ENCODE measurements at places on chromosomes 13 and 19.

- no peak overlapping the region for H3K4me3 ChIP-seq
- H3K27ac ChIP-seq: no peak overlapping the region
- H3K36me3 ChIP-seq: no peaks in the 10 kb centered on the region
- H3K27me3 ChIP-seq: no peaks in the 10 kb centered on the region
- peak; percentile 82 for DNase-seq
Observed at GRCh38 chr19:38869836-38870607, 8.1 kb downstream of the RINL start.

DNA sequence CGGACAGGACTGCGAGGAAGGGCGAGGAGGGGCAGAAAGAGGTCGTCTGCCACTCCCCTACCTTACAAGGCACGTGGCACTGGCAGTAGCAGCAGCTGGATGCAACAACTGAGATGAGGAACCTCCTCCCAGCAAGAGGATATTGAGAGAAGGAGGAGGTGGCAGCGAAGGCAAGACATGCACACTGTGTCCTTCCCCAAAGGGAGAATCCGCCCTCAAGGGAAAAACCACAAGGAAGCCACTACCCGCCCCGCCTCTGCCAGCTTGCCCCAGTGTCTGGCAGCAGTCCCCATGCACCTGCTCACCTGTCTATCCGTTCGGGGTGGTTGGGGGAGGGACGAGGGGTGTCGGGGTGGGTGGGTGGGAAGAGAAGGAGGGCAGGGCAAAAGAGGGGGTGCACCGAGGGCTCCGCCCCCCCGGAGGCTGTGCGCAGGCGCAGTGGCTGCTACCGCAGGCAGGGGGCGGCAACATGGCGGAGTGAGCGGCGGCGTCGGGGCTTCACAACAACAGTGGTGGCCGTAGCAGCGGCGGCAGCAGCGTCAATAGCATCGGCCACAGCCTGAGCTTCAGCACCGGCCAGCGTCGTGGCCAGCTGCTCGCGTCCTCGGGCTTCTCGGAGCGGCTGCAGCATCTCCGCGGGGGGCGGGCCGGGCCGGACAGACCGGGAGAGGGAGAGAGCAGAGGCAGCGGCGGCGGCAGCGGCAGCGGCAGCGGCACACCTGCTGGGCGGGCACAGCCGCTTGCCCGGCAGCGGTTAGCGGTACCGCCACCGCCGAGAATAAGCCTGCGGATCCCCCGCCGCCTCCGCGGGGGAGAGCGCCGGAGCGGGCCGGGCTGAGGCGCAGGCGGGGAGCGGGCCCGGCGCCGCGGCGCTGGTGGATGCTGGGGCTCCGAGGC, at the start of gene NBEA:
Gene NBEA, plus strand, starts transcription at position 436 of the 897 bp plus-strand sequence. CDS start 551 bp downstream, outside the sequence.
- H3K4me3 ChIP-seq: peak within 1 kb of the TSS; percentile 95
- H3K27ac ChIP-seq: no peak within 1 kb of the TSS
- H3K27me3 ChIP-seq: peaks cover 5% of the 10 kb centered on the region
- peak; percentile 82 for DNase-seq

DNA sequence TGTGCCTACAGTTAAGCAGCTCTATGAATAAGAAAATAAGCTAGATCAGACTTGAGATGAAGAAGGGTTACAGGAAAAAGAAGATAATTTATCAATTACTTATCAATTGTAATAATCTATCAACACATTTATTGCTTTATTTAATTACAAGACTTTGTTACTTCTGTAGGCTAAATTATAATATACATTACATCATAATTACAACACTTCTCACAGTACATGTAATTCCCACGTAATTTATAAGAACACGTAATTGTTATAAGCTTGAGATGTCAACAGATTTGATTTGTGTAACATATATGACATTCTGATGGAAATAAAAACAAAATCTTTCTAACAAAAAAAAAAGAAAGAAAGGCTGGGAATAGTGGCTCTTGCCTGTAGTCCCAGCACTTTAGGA, 36.8 kb downstream of the NEK5 start:
- no peak overlapping the region for H3K4me3 ChIP-seq
- no peaks in the 10 kb centered on the region for H3K4me1 ChIP-seq
- H3K36me3 ChIP-seq: no peaks in the 10 kb centered on the region

GRCh38 chr19:47096100-47096704, 17.4 kb downstream of the ZC3H4 start:
- DNase-seq: no peak
- peak overlapping the region; percentile 37 for H3K27ac ChIP-seq
- peaks cover 68% of the 10 kb centered on the region for H3K36me3 ChIP-seq
- H3K27me3 ChIP-seq: no peaks in the 10 kb centered on the region
- H3K4me1 ChIP-seq: peaks cover 21% of the 10 kb centered on the region

GRCh38 chr13:62653371-62653770, 1237.7 kb upstream of the PCDH20 start:
- H3K4me1 ChIP-seq: no peaks in the 10 kb centered on the region
- no peak overlapping the region for H3K4me3 ChIP-seq
- no peak overlapping the region for H3K27ac ChIP-seq
- no peak for DNase-seq

DNA sequence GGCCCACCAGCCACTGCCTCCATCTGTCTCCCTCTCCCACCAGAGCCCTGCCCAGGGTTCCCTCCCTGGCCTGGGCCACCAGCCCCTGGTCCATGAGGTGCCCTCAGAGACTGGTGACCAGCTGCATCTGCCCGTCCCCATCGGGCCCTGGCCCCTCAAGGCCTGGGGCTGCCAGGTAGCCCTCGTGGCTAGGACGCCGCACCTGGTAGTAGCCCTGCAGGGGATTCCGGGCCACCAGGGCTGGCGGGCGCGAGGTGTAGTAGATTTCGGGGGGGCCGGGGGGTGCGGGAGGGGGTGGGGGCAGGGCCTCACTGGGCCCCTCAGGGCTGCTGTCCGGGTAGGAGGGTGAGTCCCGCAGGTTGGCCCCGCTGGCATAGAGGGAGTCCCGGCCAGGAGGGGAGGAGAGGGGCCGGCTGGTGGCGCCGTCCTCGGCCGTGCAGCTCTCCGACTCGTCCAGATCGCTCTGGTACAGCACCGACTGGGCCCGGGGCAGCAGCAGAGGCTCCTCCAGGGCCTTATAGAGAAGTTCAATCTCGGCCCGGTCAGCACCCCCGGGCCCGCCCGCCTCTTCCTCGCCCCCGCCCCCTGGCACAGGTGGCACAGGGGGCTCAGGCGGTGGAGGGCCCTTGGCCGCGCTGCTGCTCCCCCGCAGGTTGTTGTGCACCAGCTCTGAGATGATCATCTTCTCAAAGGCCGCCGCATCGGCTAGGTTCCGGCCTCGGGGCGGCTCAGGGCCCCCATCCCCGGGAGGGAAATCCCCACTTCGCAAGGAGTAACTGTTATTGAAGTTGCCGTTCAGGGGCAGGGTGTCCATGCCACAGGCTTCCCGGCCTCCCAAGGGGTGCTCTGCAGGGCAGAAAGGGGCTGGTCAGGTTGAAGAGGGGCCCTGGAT, 14.6 kb upstream of the ASF1B start:
- H3K4me1 ChIP-seq: no peaks in the 10 kb centered on the region
- no peak for DNase-seq
- peaks cover 42% of the 10 kb centered on the region for H3K36me3 ChIP-seq

- no peak overlapping the region for H3K27ac ChIP-seq
- no peak for DNase-seq
- no peak overlapping the region for H3K4me3 ChIP-seq
- no peaks in the 10 kb centered on the region for H3K4me1 ChIP-seq
Observed at GRCh38 chr19:40831502-40832430, 18.5 kb downstream of the CYP2A6 start.

GRCh38 chr13:99033814-99034213, 56.0 kb upstream of the DOCK9 start:
- H3K27me3 ChIP-seq: no peaks in the 10 kb centered on the region
- H3K36me3 ChIP-seq: no peaks in the 10 kb centered on the region
- no peak overlapping the region for H3K4me3 ChIP-seq
- no peak for DNase-seq
- no peaks in the 10 kb centered on the region for H3K4me1 ChIP-seq

GRCh38 chr19:47274891-47275761, 441 bp downstream of the INAFM1 start:
- peak overlapping the region; percentile 55 for H3K4me3 ChIP-seq
- no peaks in the 10 kb centered on the region for H3K27me3 ChIP-seq
- peak; percentile 25 for DNase-seq
- peaks cover 10% of the 10 kb centered on the region for H3K36me3 ChIP-seq
- H3K4me1 ChIP-seq: peaks cover 25% of the 10 kb centered on the region

GRCh38 chr13:75369981-75370380, 112.0 kb downstream of the TBC1D4 start:
- no peak overlapping the region for H3K4me3 ChIP-seq
- H3K4me1 ChIP-seq: no peaks in the 10 kb centered on the region
- H3K27ac ChIP-seq: no peak overlapping the region
- H3K36me3 ChIP-seq: no peaks in the 10 kb centered on the region

GRCh38 chr13:29847501-29847983, 2.9 kb downstream of the UBL3 start:
- no peak overlapping the region for H3K27ac ChIP-seq
- DNase-seq: no peak
- peak overlapping the region; percentile 40 for H3K4me3 ChIP-seq
- peaks cover 28% of the 10 kb centered on the region for H3K4me1 ChIP-seq
- no peaks in the 10 kb centered on the region for H3K36me3 ChIP-seq

- H3K4me1 ChIP-seq: no peaks in the 10 kb centered on the region
- no peaks in the 10 kb centered on the region for H3K36me3 ChIP-seq
- no peaks in the 10 kb centered on the region for H3K27me3 ChIP-seq
- DNase-seq: peak; percentile 26
- no peak overlapping the region for H3K4me3 ChIP-seq
- no peak overlapping the region for H3K27ac ChIP-seq
Observed at GRCh38 chr13:49652355-49653305, 24.3 kb downstream of the ARL11 start.

DNA sequence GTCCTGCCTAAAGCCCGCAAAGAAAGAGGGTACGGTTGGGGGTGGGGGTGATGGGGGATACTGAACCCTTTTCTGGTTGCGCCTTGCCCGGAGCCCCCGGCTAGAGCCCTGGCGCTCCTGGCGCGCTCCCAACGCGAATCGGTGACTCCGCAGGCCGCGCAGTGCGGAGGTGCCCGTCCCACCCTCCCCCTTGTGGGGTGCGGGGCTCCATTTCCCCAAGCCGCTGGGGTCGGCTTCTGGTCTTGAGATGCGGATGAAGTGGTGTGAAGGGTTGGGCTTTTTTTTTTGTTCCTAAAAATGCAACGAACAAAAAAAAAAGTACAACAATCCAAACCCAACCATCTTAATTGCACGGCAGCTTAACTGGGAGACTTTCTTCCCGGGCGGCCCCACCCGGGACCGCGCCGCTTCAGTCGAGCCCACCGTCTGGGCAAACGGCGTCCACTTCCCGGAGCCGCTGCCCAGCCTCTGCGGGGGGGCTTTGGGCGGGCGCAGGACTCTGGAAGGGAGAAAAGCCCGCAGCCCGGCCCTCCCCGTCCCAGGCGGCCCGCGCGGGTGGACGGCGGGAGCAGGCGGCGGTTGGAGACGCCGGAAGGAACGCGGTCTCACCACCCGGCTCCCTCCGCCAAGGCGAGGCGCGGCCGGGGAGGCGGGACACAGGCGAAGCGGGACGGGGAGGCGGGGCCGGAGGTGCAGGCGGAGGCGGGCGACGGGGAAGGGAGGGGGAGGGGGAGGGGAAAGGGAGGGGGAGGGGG, 504 bp upstream of the TRIM13 start:
- peak overlapping the region; percentile 30 for H3K4me3 ChIP-seq
- peak; percentile 92 for DNase-seq
- peaks cover 43% of the 10 kb centered on the region for H3K4me1 ChIP-seq
- peaks cover 35% of the 10 kb centered on the region for H3K36me3 ChIP-seq
- H3K27me3 ChIP-seq: no peaks in the 10 kb centered on the region

GRCh38 chr19:19463348-19464117, 51.8 kb downstream of the TSSK6 start:
- H3K27me3 ChIP-seq: no peaks in the 10 kb centered on the region
- H3K36me3 ChIP-seq: peaks cover 80% of the 10 kb centered on the region
- peaks cover 14% of the 10 kb centered on the region for H3K4me1 ChIP-seq
- no peak overlapping the region for H3K27ac ChIP-seq
- no peak overlapping the region for H3K4me3 ChIP-seq
- no peak for DNase-seq

DNA sequence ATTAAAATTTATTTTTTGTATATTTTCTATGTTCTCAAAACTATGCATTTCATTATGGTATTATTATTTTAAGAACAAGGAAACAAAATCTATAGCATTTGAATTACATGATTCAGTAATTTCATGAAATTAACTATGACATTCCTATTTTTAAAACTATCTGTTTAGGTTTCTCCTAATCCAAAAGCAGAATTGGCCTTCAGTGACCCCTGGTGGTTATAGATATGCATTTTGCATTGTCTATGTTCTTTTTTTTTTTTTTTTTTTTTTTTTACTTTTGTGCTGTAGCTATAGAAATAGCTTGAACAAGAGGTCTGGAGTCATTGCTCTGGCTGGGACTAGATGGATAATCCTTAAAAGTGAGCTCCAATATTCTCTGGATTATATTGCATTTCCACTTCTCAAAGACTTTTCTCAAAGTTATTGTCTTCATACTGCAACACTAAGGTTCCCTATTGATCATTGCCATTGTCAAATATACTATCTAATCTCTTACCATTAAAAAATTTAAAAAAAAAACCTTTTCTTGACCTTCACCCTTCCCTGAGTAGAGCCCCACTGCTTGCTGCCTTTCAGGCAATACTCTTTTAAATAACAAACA, 15.9 kb upstream of the DNAJC3 start:
- DNase-seq: peak; percentile 21
- H3K27me3 ChIP-seq: no peaks in the 10 kb centered on the region
- H3K4me3 ChIP-seq: no peak overlapping the region
- no peaks in the 10 kb centered on the region for H3K4me1 ChIP-seq
- no peak overlapping the region for H3K27ac ChIP-seq

GRCh38 chr19:33133438-33134031, 1.6 kb downstream of the WDR88 start:
- no peak overlapping the region for H3K4me3 ChIP-seq
- no peak for DNase-seq
- peaks cover 12% of the 10 kb centered on the region for H3K36me3 ChIP-seq
- H3K27ac ChIP-seq: no peak overlapping the region
- no peaks in the 10 kb centered on the region for H3K4me1 ChIP-seq

GRCh38 chr19:9995084-9995483, 15.2 kb downstream of the COL5A3 start:
- H3K4me3 ChIP-seq: no peak overlapping the region
- H3K27me3 ChIP-seq: no peaks in the 10 kb centered on the region
- no peak overlapping the region for H3K27ac ChIP-seq
- H3K36me3 ChIP-seq: no peaks in the 10 kb centered on the region
- no peaks in the 10 kb centered on the region for H3K4me1 ChIP-seq
- DNase-seq: no peak

GRCh38 chr13:28991764-28992163, 171.6 kb downstream of the MTUS2 start:
- DNase-seq: no peak
- no peaks in the 10 kb centered on the region for H3K36me3 ChIP-seq
- peaks cover 7% of the 10 kb centered on the region for H3K4me1 ChIP-seq
- no peaks in the 10 kb centered on the region for H3K27me3 ChIP-seq

DNA sequence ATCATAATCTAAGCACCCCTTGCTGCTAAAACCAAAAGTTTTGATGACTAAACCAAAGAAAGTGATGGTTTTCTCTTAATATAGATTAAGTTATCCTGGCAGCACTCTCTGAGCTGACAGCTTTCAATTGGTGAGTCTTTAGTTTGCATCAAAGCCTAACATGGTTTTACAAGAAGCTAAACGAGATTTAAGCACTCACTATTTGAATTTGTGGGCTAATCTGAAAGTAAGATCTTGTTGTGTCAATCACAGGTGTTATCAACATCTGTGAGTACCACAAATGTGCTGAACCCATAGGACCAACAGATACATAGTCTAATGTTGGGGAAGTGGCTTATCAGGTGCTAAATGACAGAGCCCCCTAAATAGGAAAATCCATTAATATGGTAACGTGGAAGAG, 223.9 kb downstream of the LHFPL6 start:
- H3K27ac ChIP-seq: no peak overlapping the region
- DNase-seq: no peak
- no peaks in the 10 kb centered on the region for H3K27me3 ChIP-seq
- H3K4me1 ChIP-seq: no peaks in the 10 kb centered on the region
- no peaks in the 10 kb centered on the region for H3K36me3 ChIP-seq

Measured in DND-41 (cell line).